ENCODE measurements at places on chromosomes 2 and 18.

DNA sequence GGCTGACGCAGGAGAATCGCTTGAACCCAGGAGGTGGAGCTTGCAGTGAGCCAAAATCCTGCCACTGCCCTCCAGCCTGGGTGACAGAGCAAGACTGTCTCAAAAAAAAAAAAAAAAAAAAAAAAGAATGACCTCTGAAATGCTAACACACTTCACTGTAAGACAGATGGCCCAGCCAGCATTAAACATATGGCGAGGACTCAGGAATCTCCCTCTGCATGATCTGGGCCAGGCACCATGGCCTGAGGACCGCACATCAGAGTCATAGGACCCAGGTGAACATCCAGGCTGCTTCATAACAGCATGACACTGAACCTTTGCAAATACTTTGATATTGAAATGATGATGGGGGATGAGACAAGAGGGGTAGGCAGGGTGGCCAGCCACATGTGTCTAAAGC lies 56.1 kb upstream of the DNMT3A start:
- DNase-seq: no peak

GRCh38 chr2:161131804-161132203 lies 28.4 kb upstream of the TANK start:
- peak; percentile 55 for DNase-seq

DNA sequence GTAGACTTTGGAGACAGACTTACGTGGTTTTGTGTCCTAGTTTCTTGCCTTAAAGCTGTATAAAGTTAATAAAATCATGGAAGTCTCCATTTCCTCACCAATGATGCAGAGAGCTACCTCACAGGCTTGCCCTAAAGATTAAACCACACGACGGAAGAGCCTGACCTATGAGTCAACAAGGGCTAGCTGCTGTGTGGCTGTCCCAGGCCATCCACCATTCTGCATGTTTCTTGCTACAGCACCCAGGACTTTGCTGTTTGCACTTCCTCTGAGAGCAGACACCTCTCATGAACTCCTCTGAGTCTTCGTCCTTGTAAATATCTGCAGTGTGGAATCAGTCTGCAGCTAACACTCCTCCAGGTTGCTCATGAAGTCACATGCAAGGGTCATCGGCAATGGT lies 160.0 kb upstream of the TRIB2 start:
- peak; percentile 24 for DNase-seq

GRCh38 chr2:85390941-85391669 lies 19.1 kb downstream of the CAPG start:
- no peak for DNase-seq

GRCh38 chr18:23593720-23594119 lies 7.4 kb upstream of the NPC1 start:
- peak; percentile 88 for DNase-seq

DNA sequence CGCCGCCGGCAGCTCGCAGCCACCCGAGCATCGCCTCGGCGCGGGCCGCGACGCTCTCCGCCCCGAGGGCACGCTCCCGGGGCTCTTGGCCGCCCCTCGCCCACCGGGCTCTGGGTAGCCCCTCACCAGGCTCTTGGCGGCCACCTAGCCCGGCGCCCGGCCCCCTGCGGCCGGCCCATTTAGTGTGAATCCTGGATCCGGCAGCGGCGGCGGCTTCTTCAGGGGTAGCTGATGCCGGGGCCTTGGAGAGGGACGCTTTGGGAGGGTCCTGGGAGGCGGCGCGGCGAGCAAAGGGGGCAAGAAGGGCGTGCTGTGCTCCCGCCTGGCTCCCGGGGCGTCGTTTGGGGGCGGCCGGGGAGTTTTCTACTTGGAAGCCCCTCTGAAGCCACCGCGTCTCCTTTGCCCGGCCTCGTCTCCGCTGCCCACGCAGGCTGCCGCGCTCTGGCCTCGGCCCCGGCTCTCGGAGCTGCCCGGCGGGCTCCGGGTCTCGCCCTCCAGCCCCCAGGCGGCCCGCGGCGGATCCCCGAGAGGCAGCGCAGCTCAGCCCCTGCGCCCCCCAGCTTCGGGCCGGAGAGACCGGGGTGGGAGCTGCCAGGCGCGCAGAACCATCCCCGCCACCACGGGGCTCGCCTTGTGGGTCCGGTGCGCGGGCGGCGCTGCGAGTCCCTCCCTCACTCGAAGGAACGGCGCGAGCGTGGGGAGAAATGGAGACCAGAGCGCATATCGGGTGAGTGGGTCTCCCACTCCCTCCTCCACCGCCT lies 509 bp downstream of the PIEZO2 start:
- no peak for DNase-seq

DNA sequence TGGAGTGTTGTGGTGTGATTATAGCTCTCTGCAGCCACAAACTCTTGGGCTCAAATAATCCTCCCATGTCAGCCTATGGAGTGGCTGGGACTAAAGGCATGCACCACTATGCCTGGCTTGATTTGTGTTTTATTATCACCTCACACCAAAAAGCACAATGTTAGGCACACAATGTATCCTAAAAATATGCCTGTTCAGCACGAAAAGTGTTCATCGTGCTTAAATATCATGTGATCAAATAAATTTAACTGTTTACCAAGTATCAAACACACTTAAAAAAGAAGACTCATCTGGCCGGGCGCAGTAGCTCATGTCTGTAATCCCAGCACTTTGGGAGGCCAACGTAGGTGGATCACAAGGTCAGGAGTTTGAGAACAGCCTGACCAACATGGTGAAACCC lies 5.6 kb downstream of the CCT4 start:
- no peak for DNase-seq

GRCh38 chr2:101160454-101160853 lies 9.3 kb upstream of the TBC1D8 start:
- DNase-seq: peak; percentile 80

- DNase-seq: peak; percentile 81
These were observed 217.0 kb upstream of the PIEZO2 start for GRCh38 chr18:11366410-11366809.

- DNase-seq: no peak
These were observed 11.1 kb upstream of the SATB2 start for GRCh38 chr2:199468561-199469513.

DNA sequence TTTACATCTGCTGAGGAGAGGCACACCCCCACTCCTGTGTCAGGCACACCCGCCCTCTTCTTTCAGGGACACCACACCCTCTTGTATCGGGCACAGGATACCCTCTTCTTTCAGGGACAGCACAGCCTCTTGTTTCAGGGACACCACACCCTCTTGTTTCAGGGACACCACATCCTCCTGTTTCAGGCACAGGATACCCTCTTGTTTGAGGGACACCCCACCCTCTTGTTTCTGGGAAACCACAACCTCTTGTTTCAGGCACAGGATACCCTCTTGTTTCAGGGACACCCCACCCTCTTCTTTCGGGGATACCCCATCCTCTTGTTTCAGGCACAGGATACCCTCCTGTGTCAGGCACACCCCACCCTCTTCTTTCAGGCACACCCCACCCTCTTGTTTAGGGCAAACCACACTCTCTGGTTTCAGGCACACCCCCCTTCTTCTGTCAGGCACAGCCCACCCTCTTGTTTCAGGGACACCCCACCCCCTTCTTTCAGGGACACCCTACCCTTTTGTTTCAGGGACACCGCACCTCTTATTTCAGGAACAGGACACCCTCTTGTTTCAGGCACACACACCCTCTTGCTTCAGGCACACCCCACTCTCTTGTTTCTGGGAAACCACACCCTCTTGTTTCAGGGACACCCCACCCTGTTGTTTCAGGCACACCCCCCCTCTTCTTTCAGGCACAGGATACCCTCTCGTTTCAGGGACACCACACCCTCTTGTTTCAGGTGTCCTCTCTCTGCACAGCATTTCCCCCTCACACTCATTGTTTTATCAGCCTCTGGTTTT lies 96.2 kb downstream of the TPO start:
- DNase-seq: no peak

- no peak for DNase-seq
These were observed 52.8 kb upstream of the CABYR start for GRCh38 chr18:24086082-24086481.

GRCh38 chr2:219720956-219721355 lies 93.5 kb downstream of the SLC4A3 start:
- DNase-seq: no peak

DNA sequence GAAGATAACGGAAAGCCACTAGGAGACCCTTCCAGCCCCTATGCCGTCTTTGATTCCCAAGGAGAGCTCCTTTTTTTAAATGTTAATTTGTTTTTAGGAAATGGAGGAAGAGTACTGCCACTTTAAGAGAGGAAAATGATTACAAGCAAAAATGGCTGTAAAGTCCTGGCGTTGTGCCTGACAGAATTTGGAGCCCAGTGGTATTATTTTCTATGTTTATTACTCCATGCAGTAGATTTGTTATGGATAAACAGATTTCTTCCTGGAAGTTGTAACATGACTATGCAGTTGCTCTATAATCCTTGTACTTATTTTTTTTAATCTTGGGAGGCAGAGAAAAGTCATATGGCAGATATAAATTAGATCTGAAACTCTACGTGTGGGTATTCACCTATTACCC lies 141.3 kb downstream of the GBX2 start:
- DNase-seq: peak; percentile 53

DNA sequence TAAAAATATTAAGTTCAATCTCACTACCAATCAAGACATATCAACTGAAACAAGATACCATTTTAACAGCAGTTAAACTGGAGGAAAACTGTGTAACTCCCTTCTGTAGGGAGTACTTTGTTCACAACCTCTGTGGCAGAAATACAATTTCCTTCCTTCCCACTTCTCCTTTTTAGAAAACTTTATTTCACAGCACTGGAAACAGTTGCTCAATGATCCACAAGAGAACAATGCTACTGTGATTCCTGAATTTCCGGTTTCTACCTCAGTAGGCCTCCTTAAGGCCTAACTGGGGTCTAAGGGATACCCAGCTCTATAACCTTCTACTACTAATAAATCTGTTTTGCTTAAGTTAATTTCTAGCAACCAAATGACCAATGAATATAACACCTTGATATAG lies 14.1 kb downstream of the TLK1 start:
- no peak for DNase-seq

- DNase-seq: no peak
These were observed 27.0 kb downstream of the SLC40A1 start for GRCh38 chr2:189553504-189554088.

GRCh38 chr2:45138904-45139303 lies 129.7 kb upstream of the SIX2 start:
- no peak for DNase-seq

GRCh38 chr2:50018921-50019320 lies 864.6 kb upstream of the FSHR start:
- no peak for DNase-seq

- no peak for DNase-seq
These were observed 139.5 kb upstream of the ZNF516 start for GRCh38 chr18:76634564-76634963.

- no peak for DNase-seq
These were observed 7.0 kb downstream of the TAF4B start for GRCh38 chr18:26233208-26233607.

GRCh38 chr2:165627470-165627869 lies 158.0 kb downstream of the CSRNP3 start:
- DNase-seq: no peak

DNA sequence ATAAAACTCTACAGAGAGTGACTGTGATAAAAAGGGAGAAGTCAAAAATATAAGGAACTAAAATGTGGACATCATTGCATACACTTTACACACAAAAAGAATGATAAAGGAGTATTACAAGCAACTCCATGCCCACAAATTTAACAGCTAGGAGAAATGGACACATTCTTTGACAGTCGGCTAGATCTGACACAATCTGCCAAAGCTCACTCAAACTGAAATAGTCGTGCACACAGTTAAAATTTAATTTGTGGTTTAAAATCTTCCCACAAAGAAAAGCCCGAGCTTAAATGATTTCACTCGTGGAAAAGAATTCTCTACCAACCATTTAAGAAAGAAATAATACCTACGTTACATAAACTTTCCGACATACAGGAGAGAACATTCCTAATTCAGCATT lies 132.4 kb downstream of the ZAP70 start:
- no peak for DNase-seq

DNA sequence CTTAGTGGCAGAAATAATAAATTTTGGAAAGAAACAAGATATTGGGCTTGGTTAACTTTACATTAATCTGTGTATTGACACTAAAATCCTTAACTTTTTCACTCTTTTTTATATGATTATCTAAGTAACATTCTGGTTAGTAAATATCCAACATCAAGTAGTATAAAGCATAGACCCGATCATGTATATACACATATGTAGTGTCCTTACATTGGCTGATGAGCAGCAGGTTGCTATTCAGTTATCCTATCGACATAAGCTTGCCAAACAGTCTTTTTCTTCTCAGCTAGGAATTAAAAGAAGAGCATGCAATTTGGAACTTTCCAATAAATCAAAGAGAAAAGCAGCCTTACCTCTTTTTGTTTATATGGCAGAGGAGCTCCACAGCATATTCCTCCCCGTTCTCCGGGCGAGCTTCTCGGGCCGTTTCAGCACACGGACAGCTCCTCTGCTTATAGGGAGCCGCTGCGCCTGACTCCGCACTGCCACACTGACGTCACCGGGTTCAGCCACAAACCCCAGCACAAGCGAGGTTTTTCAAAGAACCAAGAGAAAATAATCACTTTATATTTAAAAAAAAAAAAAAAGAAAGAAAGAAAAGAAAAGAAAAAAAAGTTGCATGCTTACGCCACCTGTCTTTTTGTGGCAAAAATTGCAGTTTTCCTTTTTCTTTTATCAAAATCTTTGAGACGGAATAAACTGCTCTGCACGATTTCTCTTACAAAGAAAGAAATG lies at the start of gene SCG2:
SCG2 (minus strand) TSS at position 430 of the 735 bp plus-strand sequence. CDS start 3,079 bp downstream, outside the sequence.
- peak; percentile 89 for DNase-seq

DNA sequence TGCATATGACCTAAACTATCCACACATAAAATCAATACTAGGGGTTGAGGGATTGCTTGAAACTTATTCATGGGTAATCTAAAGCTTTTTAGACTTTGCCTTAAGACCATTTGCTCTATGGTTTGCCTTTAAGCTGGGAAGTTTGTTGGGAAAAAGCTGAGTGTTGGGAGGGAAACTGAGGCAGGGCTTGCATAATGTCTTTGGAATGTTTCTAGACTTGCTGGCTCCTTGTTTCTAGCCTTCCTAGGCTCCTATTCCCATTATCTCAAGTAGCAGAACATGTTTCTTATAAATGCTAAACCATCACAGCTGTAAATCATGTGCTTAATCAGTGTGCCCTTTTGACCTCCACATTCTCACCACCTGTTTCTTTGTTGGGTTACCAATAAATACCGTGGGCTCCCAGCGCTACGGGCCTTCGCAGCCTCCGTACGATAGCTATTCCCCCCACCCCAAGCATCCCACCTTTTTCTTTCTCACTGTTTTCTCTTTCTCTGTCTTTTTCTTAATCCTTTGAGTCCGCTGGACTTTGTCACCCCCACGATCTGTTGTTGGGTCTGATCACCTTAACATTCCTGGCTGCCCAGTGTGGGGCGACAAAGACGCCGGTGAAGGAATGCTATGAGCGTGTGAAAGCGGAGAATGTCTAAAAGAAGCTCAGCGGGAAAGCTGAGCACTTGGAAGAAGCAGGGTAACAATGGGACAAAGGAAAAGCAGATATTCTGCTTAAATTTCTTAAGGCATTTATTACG lies 49.4 kb upstream of the CWC22 start:
- no peak for DNase-seq

DNA sequence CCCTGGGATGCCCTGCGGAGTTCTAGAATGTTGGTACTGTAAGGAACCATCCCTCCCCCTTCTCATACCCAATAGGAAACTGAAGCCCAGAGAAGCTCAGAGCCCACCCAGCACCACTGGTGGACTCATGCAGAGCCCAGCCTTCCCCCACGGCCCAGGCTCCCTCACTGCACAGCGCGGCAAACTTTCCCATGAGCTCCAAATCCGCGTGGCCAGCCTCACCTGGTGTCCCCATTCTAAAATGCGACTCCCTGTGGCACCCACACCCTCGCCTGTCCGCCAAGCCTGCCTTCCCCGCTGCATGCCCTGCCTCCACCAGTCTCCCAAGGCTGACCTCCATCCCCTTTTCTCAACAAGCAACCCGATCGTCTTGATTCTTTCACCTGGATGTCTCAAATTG lies 51.1 kb downstream of the PTGR3 start:
- DNase-seq: no peak
